ENCODE measurements at places on chromosomes 4 and X. TPM values are rescaled to one million over a fixed set of nuclear protein-coding genes. Genes with fewer than 3 reads are reported as not detected.

Gene TLR7
- polyA plus RNA-seq: not detected

- H3K36me3 ChIP-seq: no peaks in the 10 kb centered on the region
- no peak overlapping the region for H3K27ac ChIP-seq
- DNase-seq: no peak
- H3K4me3 ChIP-seq: no peak overlapping the region
- H3K4me1 ChIP-seq: no peaks in the 10 kb centered on the region
These were observed 37.5 kb downstream of the KDR start for GRCh38 chr4:55087913-55088260.

GRCh38 chrX:124406294-124407014, 60.1 kb downstream of the SH2D1A start:
- no peak overlapping the region for H3K4me3 ChIP-seq
- DNase-seq: peak; percentile 73
- H3K36me3 ChIP-seq: no peaks in the 10 kb centered on the region
- H3K27me3 ChIP-seq: no peaks in the 10 kb centered on the region
- no peaks in the 10 kb centered on the region for H3K4me1 ChIP-seq

- H3K36me3 ChIP-seq: no peaks in the 10 kb centered on the region
- H3K4me1 ChIP-seq: peaks cover 1% of the 10 kb centered on the region
- no peaks in the 10 kb centered on the region for H3K27me3 ChIP-seq
- no peak overlapping the region for H3K27ac ChIP-seq
These were observed 7.3 kb upstream of the SRP72 start for GRCh38 chr4:56460085-56460484.

Gene C4orf50
- polyA plus RNA-seq: not detected

Gene FAM47C
- polyA plus RNA-seq: not detected

Gene IGFBP7
- 122 TPM for polyA plus RNA-seq

Gene PLCXD1
- polyA plus RNA-seq: 25.7 TPM

DNA sequence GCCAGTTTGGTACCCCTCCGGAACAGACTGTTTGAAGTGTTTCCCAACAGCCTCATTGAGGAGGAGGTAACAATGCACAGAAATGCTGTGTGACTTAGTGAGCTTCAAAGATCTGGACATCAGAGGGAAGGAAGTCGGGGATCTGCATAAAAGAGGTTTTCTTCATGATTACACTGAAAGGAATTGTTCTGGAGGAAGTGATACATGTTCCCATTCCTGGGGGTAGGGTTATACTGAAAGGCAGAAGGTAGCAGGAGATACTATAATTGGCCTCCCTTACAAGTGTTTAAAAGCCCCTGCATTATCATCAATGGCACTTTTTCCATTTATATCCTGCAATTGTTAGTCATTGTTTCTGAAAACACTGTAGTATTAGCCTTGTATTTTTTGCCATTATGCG, 94.0 kb upstream of the DKK2 start:
- no peak for DNase-seq
- H3K4me3 ChIP-seq: no peak overlapping the region
- no peaks in the 10 kb centered on the region for H3K36me3 ChIP-seq
- H3K4me1 ChIP-seq: no peaks in the 10 kb centered on the region

Gene IL9R
- polyA plus RNA-seq: not detected

- H3K4me3 ChIP-seq: no peak overlapping the region
- DNase-seq: no peak
- no peaks in the 10 kb centered on the region for H3K27me3 ChIP-seq
- H3K27ac ChIP-seq: no peak overlapping the region
- no peaks in the 10 kb centered on the region for H3K4me1 ChIP-seq
These were observed 143.0 kb downstream of the AFF2 start for GRCh38 chrX:148643460-148643859.

Data from hepatocyte (in vitro differentiated cells).